ENCODE measurements at places on chromosomes 12 and 14.

GRCh38 chr12:9699898-9700605, 30.5 kb downstream of the CLEC2D start:
- no peak for DNase-seq

DNA sequence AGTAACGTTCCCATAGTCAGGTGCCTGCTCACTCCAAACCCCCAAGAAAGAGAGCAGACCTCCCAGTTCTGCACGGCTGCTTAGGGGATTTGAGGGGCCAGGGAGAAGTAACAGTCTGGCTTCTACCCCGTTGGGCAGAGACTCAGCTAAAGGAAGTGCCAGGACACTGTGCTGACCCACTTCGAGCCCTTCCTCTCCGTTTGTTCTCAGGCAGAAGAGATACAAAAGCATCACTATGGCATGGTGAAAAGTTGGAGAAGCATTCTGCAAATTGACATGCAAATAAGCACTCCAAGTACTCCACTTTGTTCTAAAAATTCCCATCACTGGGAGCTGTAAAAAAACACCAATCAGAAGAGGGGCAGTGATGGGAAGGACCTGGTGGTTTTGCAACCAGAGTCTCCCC, 239.1 kb downstream of the EGLN3 start:
- DNase-seq: no peak

DNA sequence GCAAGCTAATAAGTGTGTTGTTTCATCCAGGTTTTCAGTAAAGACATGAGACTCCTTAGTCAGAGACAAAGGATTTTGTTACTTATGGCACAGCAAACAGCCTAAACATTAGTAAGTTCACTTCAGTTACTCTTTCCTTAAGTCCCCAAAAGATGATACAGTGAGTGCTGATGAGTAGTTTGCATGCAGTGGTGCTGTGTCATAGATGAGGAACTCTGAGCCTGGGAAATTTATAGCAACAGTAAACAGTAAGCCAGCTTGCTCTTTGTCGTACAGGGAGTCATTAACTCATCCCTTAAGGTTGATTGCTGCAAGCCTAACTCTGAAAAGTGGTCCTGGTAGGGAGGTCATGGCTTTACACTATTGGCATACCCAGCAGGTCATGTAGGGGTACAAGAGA, 208.6 kb upstream of the OR4E1 start:
- DNase-seq: no peak

DNA sequence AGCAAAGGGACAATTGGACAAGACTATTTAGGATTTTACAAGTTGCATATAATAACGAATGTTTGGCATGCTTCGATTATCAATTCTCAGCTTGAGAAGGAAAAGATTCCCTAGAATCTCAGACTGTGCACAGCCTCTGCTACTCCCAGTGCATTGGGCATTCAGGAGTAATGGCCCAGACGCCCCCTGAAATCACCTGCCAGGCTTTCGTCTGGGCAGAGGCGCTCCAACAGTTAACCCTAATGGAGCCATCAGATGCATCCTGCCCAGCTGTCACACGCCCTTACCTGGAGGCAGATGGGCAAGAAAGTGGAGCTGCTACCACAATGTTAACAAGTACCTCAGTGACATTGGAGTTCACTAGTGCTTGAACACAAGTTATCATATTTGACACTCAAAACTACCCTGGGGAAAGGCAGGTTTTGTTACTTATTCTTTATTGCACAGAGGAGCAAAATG, 927 bp upstream of the LRP6 start:
- DNase-seq: no peak

DNA sequence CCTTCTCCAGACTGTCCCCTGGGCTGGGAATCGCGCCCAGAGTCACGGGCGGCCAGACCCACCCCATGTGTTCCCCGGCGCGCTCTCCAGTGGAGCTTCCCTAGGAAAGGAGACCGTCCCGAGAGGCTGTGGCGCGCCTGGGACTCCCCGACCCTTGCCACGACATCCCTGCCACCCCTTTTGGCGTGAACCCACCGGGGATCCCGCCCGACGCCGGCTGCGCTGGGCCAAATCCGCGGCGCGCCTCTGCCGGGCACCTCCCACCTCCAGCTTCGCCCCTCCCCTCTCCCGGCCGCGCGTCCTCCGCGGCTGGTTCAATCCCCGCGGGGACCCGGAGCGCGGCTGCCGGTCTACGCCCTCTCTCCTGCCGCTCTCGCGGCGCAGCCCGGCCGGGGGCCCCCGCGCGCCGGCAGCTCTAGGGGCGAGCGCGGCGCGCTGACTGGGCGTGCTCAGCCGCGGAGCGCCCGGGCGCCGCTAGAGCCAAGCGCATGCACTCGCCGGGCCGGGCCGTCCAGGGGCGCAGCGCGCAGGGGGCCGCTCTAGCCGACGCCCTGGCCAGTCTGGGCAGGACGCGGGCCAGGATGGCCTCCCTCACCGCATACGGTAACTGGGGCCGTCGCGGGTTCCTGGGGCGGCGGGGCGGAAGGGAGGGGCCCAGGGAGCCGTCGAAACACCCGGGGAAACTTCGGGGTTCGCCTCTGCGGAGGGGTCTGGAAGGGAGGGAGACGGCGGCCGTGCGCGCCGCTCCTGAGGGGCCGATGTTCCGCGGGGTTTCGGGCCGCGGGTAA, 77.4 kb upstream of the ANO4 start:
- DNase-seq: no peak

DNA sequence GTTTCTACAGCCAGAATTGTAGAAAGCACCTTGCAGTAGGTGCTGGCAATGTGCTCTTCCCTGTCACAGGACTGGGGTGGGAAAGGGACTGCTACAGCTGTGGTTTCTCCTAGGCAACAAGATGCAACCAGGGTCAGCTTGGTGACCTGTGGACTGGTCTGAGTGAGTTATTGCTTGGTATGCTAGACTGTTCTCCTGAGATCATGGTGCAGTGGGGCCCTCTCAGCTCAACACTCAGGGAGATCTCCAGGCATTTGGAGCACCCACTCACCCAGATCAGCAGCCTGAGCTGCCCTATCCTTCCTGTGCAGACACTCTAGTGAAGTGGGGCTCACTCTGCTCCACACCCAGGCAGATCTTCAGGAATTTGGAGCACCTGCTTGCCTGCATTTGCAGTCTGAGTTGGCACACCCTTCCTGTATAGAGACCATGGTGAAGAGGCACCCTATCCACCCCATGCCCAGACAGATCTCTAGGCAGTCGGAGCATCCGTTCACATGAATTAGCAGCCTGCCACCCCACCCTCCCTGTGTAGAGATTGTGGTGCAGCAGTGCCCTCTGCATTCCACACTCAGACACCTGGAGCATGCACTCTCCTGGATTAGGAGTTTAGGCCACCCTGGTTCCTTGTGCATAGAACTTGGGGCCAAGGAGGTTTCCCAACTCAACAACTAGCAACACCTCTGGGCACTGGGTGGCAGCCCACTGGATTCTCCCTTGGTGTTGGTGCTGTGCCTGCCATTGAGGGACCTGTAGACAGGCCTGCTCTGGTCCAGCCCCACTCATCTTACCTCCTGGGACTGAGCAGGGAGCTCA, 3.8 kb upstream of the FAM186B start:
- no peak for DNase-seq

GRCh38 chr12:95623554-95624170, 72.4 kb upstream of the USP44 start:
- peak; percentile 55 for DNase-seq

- DNase-seq: no peak
Measured at GRCh38 chr14:69763761-69764510, 3.0 kb upstream of the SRSF5 start.

DNA sequence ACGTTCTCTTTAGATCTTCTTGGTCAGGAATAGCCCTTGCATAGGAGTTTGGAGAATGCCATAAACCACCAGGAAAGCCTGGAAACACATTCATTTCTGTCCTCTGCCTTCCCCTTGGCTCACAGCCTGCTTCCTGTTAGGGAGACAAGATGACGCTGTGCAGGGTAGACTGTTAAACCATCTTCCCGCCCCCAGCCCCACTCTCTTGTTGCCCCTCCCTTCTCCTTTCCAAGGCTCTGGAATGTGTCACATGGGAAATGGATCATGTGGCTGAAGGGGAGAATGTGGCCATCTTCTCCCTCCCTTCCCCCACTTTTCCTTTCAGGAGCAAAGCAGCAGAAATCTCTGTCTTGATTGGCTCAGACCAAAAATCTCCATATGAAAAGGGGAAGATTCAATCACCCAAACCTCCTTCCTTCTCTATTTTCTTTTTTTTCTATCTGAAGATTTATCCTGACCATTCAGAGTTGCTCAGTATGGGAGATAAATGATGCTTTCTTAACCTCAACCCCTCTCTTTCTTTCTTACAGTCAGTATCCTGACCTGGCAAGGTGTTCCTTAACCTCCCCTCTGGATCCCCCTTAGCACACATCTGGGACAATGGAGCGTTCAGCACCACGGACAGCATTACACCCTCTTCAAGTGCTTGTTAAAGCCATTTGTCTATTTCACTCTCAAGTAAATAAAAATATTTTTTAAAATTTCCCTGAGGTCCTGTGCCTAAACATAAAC, 11.4 kb downstream of the GPR19 start:
- no peak for DNase-seq

Measured in left renal pelvis (tissue), 4 donors.